ENCODE measurements at places on chromosomes 7 and 10.

DNA sequence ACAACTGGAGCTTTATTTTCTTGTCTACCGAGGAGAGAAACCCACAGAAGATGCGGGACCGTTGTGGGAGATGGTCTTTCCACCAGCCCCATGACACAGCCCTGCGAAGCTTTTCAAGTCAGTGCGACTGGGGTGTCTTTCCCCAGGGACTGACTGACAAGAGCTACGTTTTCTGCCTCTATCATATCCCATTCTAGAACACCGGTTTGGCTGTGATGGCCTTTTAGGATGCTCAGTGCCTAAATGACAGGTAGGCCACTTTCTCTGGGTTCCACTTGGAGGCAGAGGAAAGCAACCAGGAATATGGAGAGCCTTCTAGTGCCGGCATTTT, 16.9 kb downstream of the SLC13A4 start:
- H3K27ac ChIP-seq = no peak overlapping the region
- peaks cover 36% of the 10 kb centered on the region for H3K4me1 ChIP-seq
- no peak overlapping the region for H3K4me3 ChIP-seq
- DNase-seq = no peak
- H3K27me3 ChIP-seq = no peaks in the 10 kb centered on the region

- peaks cover 42% of the 10 kb centered on the region for H3K4me1 ChIP-seq
- no peaks in the 10 kb centered on the region for H3K36me3 ChIP-seq
- no peaks in the 10 kb centered on the region for H3K27me3 ChIP-seq
- no peak for DNase-seq
These were observed 102.0 kb upstream of the ARMC3 start for GRCh38 chr10:22825841-22826240.

DNA sequence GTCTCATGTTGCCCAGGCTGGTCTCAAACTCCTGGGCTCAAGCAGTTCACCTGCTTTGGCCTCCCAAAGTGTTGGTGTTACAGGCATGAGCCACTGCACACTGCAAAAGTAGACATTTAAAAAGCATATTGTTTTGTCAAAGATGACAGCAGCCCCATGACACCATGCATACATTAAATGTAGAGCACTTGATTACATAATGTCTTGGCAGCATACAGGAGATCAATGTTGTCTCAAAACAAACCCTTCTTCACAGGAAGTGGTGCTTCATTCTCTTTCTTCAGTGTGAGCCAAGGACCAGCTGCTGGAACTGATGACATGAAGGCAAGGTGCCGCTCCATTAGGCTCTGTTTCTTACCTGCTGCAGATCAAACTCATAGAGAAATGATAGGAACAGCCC, 218.4 kb downstream of the KLF6 start:
- H3K4me1 ChIP-seq = no peaks in the 10 kb centered on the region
- H3K4me3 ChIP-seq = no peak overlapping the region
- H3K27ac ChIP-seq = no peak overlapping the region
- H3K27me3 ChIP-seq = no peaks in the 10 kb centered on the region
- DNase-seq = no peak

DNA sequence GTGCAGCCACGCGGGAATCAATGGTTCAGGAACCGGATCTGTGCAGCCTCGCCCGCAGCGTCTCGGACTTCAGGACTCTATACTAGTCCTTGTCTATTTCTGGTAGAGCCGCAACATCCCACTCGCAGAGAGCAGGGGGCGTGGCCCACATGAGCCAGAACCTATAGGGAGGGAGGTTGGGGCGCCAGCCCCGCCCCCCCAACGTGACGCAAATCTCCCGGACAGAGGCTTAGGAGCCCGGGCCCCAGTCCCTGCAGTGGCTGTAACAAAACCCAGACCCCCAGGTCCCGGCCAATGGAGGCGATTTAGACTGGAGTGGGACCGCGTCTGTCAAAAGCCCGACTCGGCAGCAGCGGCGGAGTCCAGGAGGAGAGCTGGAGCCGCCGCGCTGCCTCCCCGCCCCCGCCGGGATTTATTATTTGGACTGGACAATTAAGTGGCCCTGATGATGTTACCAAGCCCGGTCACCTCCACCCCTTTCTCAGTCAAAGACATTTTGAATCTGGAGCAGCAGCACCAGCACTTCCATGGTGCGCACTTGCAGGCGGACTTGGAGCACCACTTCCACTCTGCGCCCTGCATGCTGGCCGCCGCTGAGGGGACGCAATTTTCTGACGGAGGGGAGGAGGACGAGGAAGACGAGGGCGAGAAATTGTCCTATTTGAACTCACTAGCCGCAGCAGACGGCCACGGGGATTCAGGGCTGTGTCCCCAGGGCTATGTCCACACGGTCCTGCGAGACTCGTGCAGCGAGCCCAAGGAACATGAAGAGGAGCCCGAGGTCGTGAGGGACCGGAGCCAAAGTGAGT, at the start of gene NKX2-3:
Gene NKX2-3 (plus strand): TSS at position 256 of the 809 bp plus-strand sequence. CDS start 190 bp downstream, at position 446.
- peak within 1 kb of the TSS; percentile 20 for H3K4me3 ChIP-seq
- H3K27me3 ChIP-seq = peaks cover 96% of the 10 kb centered on the region
- no peak within 1 kb of the TSS for H3K27ac ChIP-seq

GRCh38 chr10:112082120-112082519, 101.4 kb downstream of the GPAM start:
- H3K36me3 ChIP-seq = no peaks in the 10 kb centered on the region
- H3K4me1 ChIP-seq = no peaks in the 10 kb centered on the region
- H3K4me3 ChIP-seq = no peak overlapping the region
- no peak overlapping the region for H3K27ac ChIP-seq

DNA sequence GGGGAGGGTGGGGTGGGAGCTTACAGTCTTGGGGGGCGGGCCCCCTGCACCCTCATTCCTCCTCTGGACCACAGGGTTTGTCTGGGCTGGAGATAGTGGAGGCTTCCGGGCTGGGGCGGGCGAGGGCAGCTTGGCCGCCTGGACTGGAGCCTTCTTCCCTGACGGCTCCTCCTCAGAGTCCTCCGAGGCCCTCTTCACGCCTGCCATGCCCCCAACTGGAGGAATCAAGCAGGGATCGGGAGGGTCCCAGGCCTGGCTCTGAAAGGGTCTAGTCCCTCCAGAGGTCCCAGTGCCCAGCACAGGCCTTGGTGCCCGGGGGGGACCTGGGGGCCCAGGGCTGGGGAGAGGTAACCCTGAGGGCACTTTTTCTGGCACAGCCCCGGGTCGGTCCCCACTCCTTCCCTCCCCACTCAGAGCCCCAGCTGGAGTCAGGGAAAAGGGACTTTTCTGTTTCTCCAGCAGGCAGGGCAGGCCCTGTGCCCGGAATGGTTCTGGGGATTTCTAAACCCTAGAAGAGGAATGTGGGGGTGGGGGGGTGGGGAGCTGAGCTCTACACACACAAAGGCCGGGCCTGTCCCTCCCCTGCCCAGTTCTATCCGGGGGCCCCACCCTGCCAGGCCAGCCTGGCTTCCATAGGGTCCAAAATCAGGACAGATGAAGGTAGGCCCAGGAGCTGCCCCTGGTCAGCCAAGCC, 11.6 kb downstream of the MICALL2 start:
- H3K4me1 ChIP-seq = peaks cover 6% of the 10 kb centered on the region
- H3K27ac ChIP-seq = no peak overlapping the region
- H3K36me3 ChIP-seq = peaks cover 8% of the 10 kb centered on the region
- DNase-seq = no peak
- no peaks in the 10 kb centered on the region for H3K27me3 ChIP-seq

GRCh38 chr7:36092221-36092771, 60.8 kb upstream of the EEPD1 start:
- H3K27ac ChIP-seq = no peak overlapping the region
- H3K27me3 ChIP-seq = no peaks in the 10 kb centered on the region
- H3K4me1 ChIP-seq = no peaks in the 10 kb centered on the region
- no peak for DNase-seq

DNA sequence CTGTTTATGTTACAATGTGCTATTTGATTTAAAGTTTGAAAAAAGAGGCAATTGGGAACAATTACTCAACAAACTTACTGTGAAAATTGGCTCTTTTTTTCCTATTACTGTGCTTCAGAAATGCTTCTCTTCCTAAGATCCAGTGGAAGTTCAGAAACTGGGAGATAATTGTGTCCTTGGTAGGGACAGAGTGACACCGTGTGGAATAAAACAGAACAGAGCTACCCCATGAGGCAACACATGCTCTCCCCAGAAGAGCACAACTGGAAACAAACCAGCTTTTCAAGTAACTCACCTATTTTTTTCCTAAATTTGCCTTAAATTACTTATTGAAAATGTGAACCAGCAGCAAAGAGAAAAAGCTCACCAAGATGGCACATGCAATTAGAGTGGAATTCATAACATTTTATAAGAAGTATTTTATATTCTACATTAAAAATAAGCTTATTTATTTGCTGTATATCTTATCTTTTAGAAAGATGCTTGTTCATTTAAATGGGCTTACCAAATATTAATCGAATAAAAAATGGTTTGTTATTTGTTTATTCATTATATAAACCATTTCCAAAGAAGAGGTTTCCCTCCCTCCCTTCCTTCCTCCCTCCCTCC, 346.1 kb upstream of the ANKRD30A start:
- no peaks in the 10 kb centered on the region for H3K36me3 ChIP-seq
- no peaks in the 10 kb centered on the region for H3K27me3 ChIP-seq
- H3K4me1 ChIP-seq = no peaks in the 10 kb centered on the region
- DNase-seq = no peak

DNA sequence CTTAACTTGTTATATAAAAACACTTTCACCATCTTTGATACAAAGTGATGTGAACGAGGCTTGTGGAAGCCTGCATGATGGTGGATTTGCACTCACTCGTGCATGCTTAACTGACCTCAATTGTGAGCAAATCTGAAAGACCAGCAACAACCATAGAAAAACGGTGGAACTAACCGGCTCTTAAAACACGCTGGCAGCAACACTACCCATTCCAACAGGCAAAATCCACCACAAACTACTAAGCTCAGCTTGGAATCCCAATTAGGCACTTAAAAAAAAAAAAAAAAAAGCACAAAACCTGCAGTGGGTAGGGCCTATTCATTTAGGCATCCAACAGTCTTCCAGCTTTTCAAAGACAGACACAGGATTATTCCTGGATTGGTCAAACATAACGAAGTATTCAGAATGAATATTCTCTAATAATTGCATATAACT, 1.8 kb downstream of the GDI2 start:
- H3K36me3 ChIP-seq = peaks cover 14% of the 10 kb centered on the region
- peak overlapping the region; percentile 72 for H3K4me3 ChIP-seq
- peaks cover 16% of the 10 kb centered on the region for H3K4me1 ChIP-seq
- DNase-seq = no peak

GRCh38 chr7:49398236-49398635, 375.2 kb upstream of the VWC2 start:
- DNase-seq = no peak
- H3K27ac ChIP-seq = peak overlapping the region; percentile 51
- H3K36me3 ChIP-seq = no peaks in the 10 kb centered on the region
- no peak overlapping the region for H3K4me3 ChIP-seq

GRCh38 chr7:100840470-100841100, 11.9 kb upstream of the SLC12A9 start:
- H3K4me3 ChIP-seq = no peak overlapping the region
- H3K27ac ChIP-seq = no peak overlapping the region
- no peak for DNase-seq
- no peaks in the 10 kb centered on the region for H3K27me3 ChIP-seq

GRCh38 chr10:14396411-14397048, 65.8 kb upstream of the FRMD4A start:
- H3K4me1 ChIP-seq = peaks cover 13% of the 10 kb centered on the region
- H3K4me3 ChIP-seq = no peak overlapping the region
- peak overlapping the region; percentile 52 for H3K27ac ChIP-seq
- DNase-seq = no peak
- no peaks in the 10 kb centered on the region for H3K27me3 ChIP-seq

DNA sequence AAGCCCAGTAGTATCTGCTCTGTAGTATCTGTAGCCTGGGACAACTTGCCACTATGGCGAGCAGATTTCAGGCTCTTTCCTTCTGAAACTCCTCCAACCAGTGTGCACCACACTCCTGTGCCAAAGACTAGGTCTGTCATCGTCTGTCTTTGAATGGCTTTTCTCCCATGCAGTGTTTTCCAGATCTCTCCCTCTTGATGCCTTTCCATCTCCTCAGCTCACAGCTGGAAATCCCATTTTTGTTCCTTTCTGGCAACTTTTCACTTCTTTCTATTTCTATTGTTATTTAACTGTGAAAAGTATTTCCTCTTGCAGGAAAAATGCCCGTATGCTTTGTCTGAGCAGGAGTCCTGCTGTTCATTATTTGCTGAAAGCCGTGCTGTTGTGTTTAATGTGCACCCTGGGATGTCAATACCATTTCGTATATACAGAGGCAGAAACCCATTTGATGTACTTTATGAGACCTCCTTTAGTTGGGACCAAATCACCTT, 373.7 kb downstream of the PHTF2 start:
- no peaks in the 10 kb centered on the region for H3K4me1 ChIP-seq
- H3K36me3 ChIP-seq = no peaks in the 10 kb centered on the region
- H3K27ac ChIP-seq = no peak overlapping the region
- peaks cover 6% of the 10 kb centered on the region for H3K27me3 ChIP-seq
- no peak for DNase-seq

- H3K4me3 ChIP-seq = no peak overlapping the region
- no peaks in the 10 kb centered on the region for H3K36me3 ChIP-seq
- no peak overlapping the region for H3K27ac ChIP-seq
- peaks cover 13% of the 10 kb centered on the region for H3K27me3 ChIP-seq
- no peaks in the 10 kb centered on the region for H3K4me1 ChIP-seq
- no peak for DNase-seq
These were observed 210.3 kb upstream of the GPR26 start for GRCh38 chr10:123455861-123456260.

DNA sequence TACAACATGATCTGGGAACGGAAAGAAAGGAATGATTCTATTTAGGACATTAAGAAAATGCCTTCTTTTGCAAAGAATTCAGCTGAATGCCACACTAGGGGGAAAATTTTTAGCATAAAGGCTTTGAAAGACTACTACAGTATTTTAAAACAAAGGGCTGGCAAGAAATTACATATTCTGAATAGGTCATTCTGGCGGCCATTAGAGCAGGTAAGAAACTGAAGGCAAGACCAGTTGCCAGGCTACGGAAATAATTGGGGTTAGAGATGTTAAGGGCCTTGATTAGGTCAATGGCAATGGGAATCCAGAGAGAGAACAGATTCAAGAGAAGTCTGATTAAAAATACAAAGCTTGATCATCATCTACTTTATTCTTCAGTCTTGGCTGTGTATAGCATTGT, 3.8 kb upstream of the HECTD2 start:
- H3K27me3 ChIP-seq = no peaks in the 10 kb centered on the region
- no peak overlapping the region for H3K27ac ChIP-seq
- H3K4me1 ChIP-seq = no peaks in the 10 kb centered on the region

GRCh38 chr7:128019288-128019687, 11.9 kb downstream of the LRRC4 start:
- DNase-seq = no peak
- peaks cover 39% of the 10 kb centered on the region for H3K4me1 ChIP-seq
- H3K27ac ChIP-seq = peak overlapping the region; percentile 93
- no peaks in the 10 kb centered on the region for H3K27me3 ChIP-seq
- H3K36me3 ChIP-seq = peaks cover 5% of the 10 kb centered on the region
